ENCODE measurements at places on chromosomes 6 and 20.

DNA sequence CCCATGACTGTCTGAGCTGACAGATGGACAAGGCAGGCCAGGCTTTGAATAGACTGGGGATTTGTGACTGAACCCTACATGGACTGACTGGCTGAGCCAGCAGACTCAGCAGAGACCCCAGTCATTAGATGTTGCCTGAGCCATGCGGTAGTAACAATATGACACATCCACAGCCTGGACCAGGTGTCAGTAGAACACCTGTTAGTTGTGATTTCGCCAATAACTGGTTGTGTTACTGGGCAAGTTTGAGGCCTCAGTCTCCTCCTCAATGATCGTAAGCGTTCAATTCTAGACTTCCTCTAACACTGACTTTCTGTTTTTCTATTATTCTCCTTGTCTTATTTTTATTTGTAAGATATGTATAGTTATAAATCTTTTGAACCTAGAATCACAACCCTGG is 311.9 kb upstream of the MAP3K7 start:
- no peak for DNase-seq

GRCh38 chr6:139882234-139882633 is 507.8 kb upstream of the CITED2 start:
- no peak for DNase-seq

- DNase-seq = no peak
Observed at GRCh38 chr6:15682965-15683822, 20.4 kb upstream of the DTNBP1 start.

- DNase-seq = no peak
Observed at GRCh38 chr6:9937031-9937763, 477.7 kb downstream of the TFAP2A start.

- no peak for DNase-seq
Observed at GRCh38 chr6:89749918-89750317, 69.7 kb downstream of the MDN1 start.

DNA sequence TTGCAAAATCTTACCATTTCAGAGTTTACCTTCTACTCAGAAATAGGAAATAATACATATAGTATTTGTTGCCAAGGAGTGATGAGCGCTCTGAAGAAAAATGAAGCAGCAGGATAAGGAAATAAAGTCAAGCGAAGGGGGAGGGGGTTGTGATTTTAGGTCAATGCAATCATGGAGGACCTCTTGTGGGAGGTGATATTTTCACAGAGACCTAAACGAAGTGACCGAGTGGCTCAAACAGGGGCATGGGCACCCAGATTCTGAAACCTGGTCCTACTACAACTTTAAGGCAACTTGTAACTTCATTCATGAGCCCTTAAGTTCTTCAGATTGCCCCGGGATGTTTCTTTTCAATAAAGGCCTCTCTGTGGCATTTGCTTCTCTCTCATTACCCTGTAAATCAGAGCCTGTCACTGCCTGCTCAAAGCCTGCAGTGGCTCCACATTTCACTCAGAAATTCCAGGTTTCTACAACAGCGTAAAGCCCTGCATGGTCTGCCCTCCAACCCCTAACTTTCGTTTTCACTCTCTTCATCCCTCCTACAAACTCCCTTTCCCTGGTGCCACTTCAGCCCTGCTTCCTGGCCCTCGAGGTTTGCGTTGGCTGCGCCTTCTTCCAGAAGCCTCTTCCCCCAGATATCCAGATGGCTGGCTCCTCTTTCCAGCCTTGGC is 162.7 kb downstream of the TBC1D7 start:
- no peak for DNase-seq

DNA sequence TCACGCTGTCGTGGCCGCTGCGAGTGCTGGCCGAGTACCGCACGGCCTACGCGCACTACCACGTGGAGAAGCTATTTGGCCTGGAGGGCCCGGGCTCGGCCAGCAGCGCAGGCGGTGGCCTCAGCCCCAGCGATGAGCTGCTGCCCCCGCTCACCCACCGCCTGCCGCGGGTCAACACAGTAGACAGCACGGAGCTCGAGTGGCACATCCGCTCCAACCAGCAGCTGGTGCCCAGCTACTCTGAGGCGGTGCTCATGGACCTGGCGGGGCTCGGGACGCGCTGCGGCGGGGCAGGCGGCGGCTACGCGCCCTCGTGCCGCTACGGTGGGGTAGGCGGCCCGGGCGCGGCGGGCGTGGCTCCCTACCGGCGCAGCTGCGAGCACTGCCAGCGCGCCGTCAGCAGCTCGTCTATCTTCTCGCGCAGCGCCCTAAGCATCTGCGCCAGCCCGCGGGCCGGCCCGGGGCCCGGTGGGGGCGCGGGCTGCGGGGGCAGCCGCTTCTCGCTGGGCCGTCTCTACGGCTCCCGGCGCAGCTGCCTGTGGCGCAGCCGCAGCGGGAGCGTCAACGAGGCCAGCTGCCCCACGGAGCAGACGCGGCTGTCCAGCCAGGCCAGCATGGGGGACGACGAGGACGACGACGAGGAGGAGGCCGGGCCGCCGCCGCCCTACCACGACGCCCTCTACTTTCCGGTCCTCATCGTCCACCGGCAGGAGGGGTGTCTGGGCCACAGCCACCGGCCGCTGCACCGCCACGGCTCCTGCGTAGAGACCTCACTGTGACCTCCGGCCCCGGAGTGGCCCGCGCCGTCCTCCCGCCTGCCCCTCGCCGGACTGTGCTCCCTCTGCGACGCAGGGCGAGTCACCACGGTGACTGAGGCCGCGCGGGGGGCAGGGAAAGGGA is 5.7 kb downstream of the TMEM151B start:
- DNase-seq = no peak

DNA sequence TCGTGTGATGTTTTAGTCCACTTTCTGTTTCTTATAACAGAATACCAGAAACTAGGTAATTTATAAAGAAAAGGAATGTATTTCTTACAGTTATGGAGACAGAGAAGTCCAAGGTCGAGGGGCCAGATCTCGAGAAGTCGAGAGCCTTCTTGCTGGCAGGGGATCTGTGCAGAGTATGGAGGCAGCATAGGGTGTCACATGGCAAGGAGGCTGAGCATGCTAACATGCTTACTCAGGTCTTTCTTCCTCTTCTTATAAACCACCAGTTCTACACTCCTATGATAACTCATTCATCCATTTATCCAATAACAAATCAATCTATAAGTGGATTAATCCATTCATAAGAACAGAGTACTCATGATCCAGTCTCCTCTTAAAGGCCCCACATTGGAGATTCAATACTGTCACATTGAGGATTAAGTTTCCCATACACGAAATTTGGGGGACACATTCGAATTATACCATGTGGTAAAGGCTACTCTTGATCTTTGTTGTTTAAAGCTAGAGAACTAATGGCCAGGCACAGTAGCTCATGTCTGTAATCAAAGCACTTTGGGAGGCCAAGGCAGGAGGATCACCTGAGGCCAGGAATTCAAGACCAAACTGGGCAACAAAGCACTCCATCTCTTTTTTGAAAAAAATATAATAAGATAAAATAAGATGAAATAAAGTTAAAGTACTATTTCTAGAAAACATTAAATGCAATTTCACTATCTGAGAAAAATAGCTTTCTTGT is 2.1 kb downstream of the GOPC start:
- DNase-seq = no peak

- DNase-seq = no peak
Observed at GRCh38 chr6:104936766-104937535, 20.0 kb upstream of the LIN28B start.

GRCh38 chr20:40192081-40192480 is 497.0 kb downstream of the MAFB start:
- no peak for DNase-seq

GRCh38 chr6:82957868-82958245 is 107.8 kb downstream of the UBE3D start:
- DNase-seq = no peak

DNA sequence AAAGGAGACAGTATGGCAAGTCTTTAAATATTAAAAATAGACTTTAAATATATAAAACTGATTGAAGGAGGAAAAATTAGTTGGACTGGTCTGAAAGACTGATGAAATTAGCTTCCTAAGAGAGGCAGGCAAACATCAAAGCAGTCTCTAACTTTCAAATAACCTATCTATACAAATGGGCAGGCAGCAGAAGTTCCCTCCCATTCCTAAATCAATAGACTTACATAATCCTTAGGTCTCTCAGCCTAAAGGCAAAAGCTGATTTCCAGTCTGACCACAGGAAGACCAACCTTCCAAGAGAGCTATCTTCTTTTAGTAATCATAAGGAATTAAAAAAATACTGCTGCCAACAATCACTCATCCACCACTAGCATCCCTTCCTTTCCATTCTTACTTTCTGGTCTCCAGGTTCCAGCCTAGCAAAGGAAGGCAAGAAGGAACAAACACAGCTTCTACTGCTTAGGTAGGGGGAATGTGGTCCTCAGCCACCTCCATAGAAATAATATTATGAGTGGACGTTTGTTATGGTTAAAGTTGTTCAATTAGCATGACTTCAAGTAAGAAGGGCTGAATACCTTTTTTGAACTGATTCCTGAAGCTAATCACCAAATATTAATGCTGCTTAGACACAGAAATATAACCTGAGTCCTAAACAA is 44.1 kb downstream of the SESN1 start:
- no peak for DNase-seq

GRCh38 chr20:17059465-17059864 is 167.4 kb upstream of the PCSK2 start:
- no peak for DNase-seq

GRCh38 chr6:17032988-17033634 is 68.7 kb upstream of the STMND1 start:
- DNase-seq = no peak

- no peak for DNase-seq
Observed at GRCh38 chr6:34032856-34033255, 113.0 kb downstream of the GRM4 start.

DNA sequence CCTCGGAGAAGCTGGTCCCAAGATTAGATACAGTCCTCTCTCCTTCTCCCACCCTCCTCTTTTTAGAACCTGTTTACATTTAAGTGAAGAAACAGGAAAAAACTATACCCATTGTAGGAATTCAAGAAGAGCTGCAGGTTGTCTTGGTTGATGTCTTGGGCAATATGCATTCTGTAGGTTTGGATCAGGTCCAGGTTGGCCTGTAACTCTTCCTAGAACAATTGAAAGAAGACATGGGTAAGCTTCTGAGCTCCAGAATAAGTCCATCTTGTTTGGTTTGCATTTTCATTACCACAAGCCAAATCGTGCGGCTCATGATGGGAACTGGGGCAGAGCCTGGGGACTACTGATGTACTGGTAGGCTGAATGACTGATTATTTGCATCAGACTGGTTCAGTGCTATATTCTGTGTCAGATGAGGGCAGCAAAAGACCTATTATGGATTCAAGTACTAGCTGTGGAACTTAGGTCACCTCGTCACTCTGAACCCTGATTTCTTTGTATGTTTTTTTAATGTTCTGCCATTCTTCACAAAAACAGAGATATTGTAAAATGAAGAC is 20.3 kb upstream of the SLA2 start:
- DNase-seq = no peak

GRCh38 chr6:11812951-11813350 is 34.3 kb upstream of the ADTRP start:
- DNase-seq = no peak

GRCh38 chr6:1606780-1607515 is 2.8 kb upstream of the FOXC1 start:
- DNase-seq = no peak

DNA sequence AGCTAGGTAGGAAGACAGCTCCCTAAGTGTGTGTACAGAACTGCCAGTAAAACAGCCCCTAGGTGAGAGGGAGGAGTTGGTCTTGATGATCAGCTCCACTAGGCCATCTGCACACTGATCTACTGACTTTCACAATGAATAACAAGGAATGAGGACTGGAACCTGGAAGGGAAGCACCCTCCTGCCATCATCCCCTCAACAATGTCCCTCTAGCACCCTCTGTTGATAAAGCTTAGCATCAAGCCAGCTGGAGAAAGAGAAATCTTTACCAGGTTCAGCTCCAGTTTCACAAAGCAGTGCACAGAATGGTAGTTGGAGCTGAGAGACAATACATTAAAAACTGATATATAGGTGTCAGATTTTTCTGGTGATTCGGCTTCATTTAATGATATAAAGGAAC is 57.2 kb upstream of the IRAK1BP1 start:
- no peak for DNase-seq

DNA sequence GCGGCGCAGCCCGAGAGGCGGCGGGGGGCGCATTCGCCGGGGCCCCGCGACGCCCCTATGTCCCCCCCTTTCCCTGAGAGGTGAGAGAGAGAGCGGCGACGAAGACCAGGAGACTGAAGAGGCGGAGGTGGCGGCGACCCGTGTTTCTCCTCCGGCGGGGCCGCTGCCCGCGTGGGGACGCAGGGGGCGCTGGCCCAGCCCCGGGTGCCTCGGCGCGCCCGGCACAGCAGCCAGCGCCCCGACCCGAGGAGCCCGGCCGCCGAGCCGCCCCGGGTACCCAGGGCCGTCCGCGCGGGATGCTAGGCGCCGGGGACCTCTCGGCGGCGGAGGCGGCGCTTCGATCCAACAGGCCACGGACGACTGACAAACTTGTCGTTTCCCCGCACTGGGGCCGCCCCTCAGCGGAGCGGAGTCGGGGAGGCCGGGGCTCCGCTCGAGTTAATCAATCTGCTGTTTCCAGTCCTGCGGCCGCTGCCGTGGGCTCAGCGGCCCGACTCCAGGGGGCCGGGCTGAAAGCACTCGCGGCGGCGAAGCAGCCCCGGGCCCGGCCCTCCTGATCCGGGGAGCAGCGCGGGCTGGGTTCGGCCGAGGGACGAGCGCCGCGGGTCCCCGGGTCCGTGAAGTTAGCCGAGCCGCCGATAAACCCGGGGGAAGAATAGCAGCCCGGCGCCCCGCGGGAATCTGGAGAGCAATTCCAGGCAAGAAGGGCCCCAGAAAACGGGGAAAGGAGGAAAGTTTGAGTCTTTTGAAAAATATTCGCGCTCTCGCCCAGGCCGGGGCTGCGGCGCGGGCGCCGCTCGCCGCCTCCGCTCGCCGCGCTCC is 631 bp downstream of the MDGA1 start:
- no peak for DNase-seq

DNA sequence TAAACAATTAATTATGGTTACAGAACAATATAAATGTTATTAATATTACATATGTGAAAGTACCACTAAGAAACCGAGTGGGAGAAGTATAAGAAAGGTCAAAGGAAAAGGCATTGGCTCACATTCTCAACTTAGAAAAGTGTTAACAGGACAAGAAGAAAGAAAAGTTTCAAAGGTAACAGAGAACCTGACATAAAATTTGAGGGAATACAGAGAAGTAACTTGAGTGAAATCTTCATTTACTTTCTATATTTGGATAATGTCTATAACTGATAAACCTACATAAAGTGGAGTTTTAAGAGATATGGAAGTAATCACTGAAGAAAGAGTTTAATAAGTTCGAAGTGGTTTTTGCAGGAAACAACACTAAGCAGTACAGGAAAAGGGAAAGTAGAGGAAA is 30.1 kb downstream of the REPS1 start:
- DNase-seq = no peak

DNA sequence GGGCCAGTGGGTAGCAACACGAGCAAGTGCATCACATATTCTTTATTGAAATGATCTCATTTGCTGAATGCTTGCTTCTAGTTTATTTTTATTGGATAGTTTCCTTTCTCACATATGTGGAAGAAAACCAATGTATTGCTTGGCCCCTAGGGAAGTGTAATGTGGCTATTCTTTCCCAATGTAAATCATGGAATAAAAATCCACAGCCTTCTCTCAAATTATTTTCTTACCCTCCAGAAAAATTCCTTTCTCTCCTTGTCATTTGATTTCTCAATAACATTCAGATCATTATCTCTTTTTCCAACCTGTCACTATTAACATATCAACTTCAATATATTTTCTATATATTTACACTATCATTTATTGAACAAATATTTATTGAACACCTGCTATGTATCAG is 51.9 kb upstream of the PTPRK start:
- no peak for DNase-seq

- DNase-seq = no peak
Observed at GRCh38 chr6:13048113-13048512, 280.2 kb downstream of the TBC1D7 start.

All from stimulated activated CD8-positive, alpha-beta memory T cell treated with anti-CD3 and anti-CD28 coated beads, Interleukin-7, amount 100 ng/mL, for 48 hours (primary cell).